ENCODE measurements at places on chromosomes 4 and X. TPM values are rescaled to one million over a fixed set of nuclear protein-coding genes. Genes with fewer than 3 reads are reported as not detected.
A peak's percentile ranks its signal among the peaks of the same experiment; 100 is the strongest.

The RAI2 gene
- total RNA-seq: 1.2 TPM

DNA sequence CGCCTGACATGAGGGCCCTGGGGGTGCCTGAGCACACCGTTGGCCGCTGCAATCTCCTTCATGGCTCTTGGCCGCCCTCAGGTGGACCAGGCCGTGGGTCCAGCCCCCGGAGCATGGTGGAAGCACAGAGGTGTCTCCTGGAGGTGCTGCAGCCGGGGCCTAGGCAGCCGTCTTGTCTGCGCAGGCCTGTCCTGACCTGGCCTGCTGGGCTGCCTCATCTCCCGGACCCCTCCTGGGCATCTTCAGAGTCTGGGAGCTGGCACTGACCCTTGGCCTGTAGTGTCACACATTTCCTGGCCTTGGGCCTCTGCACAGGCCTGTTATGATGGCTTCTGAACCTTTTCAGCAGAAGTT, 20.9 kb downstream of the UVSSA start:
- no peak for DNase-seq

DNA sequence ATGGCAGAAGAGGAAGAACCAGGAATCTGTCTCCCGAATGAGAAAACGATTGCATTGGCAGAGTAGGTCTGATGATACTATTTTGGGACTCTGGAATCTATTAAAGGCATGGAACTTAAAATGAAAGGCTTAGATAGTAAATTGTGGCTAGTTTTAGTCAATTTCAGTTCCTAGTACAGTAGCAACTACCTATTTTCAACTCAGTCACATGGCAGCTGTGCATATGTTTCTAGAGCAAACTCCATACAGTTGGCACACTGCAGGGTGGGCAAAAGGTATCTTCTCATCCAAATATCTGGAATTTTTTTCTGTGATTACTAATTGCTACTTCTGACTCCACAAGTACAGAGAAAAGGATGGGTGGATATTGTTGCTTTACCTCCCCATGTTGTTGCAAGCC, 663.6 kb downstream of the PCDH7 start:
- no peak for DNase-seq

The OTUD6A gene
- not detected for total RNA-seq

DNA sequence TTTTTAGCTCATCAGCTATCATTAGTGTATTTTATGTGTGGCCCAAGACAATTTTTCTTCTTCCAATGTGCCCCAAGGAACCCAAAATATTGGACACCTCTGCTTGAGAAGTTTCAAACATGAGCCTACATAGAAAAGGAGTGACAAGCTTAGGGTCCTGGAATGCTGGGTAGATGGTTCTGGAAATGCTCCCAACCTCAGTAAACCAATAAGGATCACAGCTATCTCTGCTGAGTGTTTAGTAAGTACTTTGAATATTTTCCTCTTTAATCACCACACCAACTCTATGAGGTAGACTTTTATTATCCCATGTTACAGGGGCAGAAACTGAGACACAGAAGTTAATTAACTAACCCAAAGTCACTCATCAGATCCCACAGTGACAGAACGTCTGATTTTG, 164.9 kb upstream of the KLF3 start:
- DNase-seq: no peak

The DIPK2B gene
- 57.9 TPM for total RNA-seq

DNA sequence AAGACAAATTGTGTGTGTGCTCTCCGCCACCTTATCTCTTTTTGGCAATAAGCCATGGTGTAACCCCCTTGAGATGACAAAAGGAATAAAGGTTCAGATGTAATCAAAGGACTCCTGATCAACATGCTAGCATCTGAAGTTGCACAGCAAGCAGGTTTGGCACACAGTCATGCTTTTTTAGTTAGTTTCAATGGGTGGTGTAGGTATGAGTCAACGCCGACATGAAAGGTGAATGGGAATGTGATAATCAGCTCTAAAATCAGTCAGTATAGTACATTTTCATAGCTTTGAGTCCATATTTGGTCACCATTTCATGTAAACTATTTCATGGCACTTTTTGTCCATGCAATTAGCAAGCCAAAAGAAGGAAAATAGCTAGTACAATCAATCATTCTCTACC, 50.4 kb upstream of the ETNPPL start:
- DNase-seq: no peak

DNA sequence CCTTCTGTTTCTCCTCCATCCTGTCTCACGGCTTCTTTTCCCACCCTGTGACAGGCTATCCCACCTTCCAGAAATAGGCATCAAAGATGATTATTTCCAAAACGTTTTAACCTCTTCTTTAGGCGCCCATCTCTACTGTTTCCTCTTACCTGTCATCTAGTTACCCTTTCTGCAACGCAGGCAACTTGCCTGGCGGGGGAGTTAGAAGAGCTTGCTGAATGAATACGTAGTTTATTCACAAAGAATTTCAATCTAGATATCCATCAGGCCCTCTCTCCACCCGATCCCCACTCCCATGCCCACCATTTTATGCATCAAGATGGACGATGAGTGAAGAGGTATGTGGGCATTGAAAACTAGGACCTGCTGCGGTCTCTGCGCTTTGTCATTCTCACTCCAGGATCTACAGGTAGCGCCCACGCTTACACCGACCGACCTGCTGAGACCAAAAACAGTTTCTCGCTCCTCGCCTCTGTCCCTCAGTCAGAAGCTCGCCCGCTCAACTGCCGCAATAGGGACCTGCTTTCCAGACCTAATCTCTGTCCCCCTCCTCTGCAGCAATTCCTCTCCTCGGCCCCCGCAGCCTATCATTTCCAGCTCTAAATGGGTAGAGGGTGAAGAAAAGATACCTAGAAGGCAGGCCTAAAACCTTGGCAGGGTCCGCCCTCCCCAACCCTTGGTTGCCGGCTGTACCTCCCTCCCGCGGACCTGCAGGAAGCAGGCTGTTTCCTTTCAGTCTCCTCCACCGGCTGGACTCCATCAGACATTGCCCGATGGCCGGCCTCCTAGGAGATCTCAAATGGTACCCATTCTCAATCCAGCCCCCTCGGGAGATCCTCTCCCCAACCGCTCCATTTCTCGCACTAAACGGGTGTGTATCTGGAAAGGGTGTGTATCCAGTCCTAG, 624 bp downstream of the BEX5 start:
- DNase-seq: no peak

- no peak for DNase-seq
Measured at GRCh38 chr4:162016991-162017390, 146.8 kb downstream of the FSTL5 start.

GRCh38 chrX:108245462-108245861, 153.9 kb downstream of the ATG4A start:
- DNase-seq: no peak

GRCh38 chr4:186725469-186726425, 2.1 kb upstream of the FAT1 start:
- peak; percentile 39 for DNase-seq

The CFP gene
- total RNA-seq: 0.13 TPM

DNA sequence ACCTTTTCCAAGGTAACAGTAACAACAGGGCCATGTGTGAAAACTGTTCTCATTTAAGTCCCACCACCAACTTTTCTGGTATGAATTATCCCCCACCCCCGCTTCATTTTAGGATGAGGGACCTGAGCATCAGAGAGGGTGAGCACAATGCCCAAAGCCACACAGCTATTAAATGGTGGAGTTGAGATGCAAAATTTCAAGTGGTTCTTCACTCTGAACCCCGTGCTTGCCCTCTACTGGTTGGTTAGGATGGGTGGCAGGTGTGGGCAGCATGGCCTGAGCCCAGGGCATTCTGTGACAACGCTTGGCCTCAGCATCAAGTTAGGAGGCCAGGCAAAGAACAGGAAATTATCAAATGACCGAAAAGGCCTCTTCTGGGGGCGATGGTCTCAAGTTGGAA, 33.5 kb downstream of the MED28 start:
- DNase-seq: no peak

- no peak for DNase-seq
Measured at GRCh38 chr4:76388160-76388908, 32.6 kb downstream of the CCDC158 start.

The DCLK2 gene
- 3.9 TPM for total RNA-seq

The GC gene
- total RNA-seq: not detected

- no peak for DNase-seq
Measured at GRCh38 chr4:152246659-152247058, 289.2 kb downstream of the FBXW7 start.

GRCh38 chr4:135184715-135185114, 983.1 kb upstream of the PABPC4L start:
- DNase-seq: no peak

The GPR82 gene
- not detected for total RNA-seq

The ZCCHC18 gene
- 3.3 TPM for total RNA-seq

GRCh38 chrX:790041-790506, 159.5 kb downstream of the SHOX start:
- DNase-seq: no peak

The CFAP47 gene
- not detected for total RNA-seq

GRCh38 chr4:109914322-109914721, 1.6 kb downstream of the EGF start:
- no peak for DNase-seq

- no peak for DNase-seq
Measured at GRCh38 chrX:39639871-39640270, 457.9 kb downstream of the BCOR start.

- no peak for DNase-seq
Measured at GRCh38 chrX:29067351-29067750, 480.1 kb downstream of the IL1RAPL1 start.

GRCh38 chrX:63514569-63515080, 163.5 kb upstream of the SPIN4 start:
- DNase-seq: no peak

- no peak for DNase-seq
Measured at GRCh38 chr4:61820136-61820535, 620.0 kb downstream of the ADGRL3 start.

GRCh38 chr4:107902715-107903114, 28.6 kb upstream of the CYP2U1 start:
- DNase-seq: no peak
